ENCODE measurements at places on chromosomes 5 and 9. TPM values are rescaled to one million over a fixed set of nuclear protein-coding genes. Genes with fewer than 3 reads are reported as not detected.

GRCh38 chr5:32346869-32347268 is 34.1 kb upstream of the MTMR12 start:
- no peak for DNase-seq

GRCh38 chr5:127008300-127008975 is 21.9 kb downstream of the MARCHF3 start:
- no peak for DNase-seq

- peak; percentile 67 for DNase-seq
Measured at GRCh38 chr5:160133071-160133917, 14.0 kb upstream of the PWWP2A start.

GRCh38 chr9:20557890-20558565 is 64.3 kb downstream of the MLLT3 start:
- DNase-seq, result no peak

DNA sequence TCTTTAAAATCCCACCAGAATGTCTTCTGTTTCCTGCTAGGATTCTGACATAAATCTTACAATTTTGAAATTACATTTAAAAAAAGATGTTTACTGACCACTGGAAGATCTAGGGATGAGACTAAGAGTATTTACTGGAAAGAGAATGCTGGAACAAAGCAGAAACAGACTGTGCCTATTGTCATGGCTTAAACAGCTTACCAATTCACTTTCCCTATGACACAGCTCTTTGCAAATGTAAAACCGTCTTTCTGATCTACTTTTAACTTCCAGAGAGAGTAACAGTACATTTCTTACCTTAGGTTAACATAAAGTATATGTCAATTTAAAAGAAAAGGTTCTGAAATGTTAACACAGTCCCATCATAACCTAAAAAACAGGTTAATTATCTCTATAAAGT is 10.7 kb downstream of the GIN1 start:
- DNase-seq, result no peak

- no peak for DNase-seq
Measured at GRCh38 chr9:22031655-22032411, 22.7 kb upstream of the CDKN2B start.

DNA sequence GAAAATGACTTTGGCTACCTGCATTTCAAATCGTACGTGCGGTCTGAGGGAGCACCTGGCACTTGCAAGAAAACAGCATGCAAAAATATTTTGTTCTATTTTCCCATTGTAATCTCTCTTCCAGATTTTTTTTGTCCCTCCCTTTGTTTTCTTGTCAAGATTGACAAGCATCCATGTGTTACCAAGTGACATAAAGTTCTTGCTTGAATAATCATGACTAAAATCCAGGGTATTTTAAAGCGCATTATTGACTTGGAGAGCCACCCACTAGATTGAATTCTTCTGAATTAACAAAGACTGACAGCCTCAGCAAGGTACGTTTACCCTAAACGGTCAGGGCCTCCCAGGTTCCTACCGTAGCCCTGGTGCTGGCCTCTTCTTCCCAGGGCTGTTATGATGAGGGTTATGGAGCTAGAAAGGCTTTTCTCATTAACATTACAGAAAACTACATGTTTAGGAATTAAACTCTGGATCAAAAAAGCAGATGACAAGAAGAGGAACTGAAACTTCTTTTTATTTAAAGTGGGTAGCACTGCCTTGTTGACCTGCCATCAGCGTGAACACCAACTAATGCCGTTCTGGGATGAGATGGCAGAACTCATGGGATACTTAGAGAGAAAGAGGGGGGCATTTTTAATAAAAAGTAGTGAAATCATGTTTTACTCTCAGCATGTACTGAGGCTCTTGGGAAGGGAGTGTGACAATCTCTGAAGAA is 297.0 kb downstream of the EFNA5 start:
- DNase-seq, result no peak

DNA sequence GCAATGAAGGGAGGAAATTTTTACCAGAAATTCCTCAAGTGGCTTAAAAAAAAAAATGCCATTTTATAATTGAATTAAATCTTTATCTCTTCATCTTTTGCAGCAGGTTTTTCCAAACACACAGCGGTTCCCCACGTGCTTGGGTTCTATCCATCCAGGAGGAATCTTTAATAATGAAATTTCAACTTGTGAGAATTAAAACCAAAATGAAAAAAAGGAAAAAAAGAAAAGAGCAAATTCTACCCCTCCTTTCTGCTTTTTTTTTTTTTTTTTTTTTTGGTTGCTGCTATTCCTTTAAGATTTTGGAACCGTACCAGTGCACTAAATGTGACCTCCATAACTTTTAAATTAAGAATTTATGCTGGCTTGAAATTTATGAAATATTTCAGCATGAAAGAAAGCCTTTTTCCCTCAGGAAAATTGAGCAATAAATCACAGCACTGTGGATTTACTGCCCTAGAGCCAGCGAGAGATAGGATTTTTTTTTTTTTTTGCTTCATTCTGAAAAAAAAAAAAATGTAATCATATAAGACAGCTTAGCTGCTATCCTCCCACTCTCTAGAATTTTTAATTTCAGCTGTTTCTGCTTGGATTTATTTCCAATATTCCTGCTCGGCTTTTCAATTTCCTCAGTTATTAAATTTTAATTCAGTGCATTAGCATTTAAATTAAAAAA is 88.5 kb downstream of the ZNF618 start:
- no peak for DNase-seq

GRCh38 chr9:10172476-10172875 is 440.3 kb downstream of the PTPRD start:
- no peak for DNase-seq

- DNase-seq, result peak; percentile 96
Measured at GRCh38 chr9:134366223-134367031, 40.2 kb downstream of the RXRA start.

GRCh38 chr9:127896395-127897192 is 2.8 kb downstream of the ST6GALNAC6 start:
- no peak for DNase-seq

DNA sequence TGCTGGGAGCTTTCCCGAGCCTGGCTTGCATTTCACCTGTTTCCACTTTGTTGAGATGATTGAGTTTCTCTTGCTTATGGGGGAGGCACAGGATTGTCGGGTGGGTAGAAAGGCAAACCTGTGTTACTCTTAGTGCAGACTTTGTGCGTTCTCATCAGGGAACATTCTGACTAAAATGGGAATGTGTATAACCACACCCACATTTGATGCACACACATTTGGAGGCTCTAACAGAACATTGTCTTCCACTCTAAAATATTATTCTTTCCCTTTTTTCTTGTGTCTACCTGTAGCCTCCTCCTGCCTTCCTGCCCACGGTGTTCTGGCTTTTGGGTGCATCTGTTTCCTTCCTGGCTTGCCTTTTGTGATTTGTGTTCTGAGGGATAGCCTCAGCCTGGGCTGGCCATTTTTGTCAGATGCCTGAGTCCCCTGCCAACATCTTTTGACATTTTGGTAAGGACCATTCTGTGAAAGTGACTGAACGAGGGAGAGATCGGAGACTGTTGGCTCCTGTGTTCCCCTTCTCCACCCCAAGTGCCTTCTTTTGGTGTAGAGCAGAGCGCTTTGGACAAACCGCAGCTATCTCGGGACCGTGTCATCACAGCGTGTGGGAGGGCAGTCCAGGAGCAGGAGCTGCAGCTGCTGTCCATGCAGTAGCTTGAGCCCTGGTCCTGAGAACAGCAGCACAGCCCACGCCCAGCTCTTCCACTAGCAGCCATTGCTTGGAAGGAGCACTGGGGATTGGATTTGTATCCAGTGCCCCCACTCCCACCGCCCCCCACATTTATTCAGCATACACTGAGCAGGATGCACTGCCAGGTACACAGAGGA is 101.4 kb downstream of the ARHGAP26 start:
- no peak for DNase-seq

- no peak for DNase-seq
Measured at GRCh38 chr9:9054354-9054992, 1254.9 kb upstream of the DMAC1 start.

DNA sequence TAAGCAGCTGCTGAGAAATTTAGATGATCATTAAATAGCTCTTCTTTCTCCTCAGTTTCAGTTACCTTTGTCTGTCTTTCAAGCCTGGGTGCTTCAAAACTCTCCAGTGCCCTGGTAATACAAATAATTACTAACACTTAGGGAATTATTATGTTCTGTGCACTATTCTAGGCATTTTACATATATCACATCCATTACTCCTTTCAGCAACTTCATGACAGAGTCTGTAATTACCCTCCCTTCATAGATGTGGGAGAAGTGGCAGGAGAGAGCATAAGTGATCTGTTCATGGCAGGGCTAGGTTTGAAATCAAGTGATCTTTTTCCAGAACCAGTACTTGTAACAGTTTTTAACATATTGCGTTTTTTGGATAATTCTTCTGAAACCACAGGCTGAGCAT is 32.0 kb downstream of the MAN2A1 start:
- DNase-seq, result no peak

DNA sequence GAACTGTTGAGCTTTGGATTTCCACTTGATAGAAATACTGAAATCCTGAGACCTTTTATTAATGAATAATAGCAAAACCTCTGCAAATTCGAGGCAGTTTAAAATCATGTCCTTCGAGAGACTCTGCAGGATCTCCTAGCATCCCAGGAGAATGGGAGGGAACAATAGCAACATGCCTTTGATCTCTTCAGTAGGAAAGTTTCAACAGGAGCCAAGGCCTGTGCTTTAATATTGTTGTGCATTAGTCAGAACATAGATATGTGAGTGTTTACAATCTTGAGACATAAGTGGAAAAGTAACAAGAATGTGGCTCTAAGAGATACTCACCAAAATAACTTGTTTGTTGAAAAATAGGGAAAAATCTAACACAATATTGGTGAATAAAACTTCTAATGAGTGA is 83.3 kb upstream of the LHFPL2 start:
- no peak for DNase-seq

- DNase-seq, result no peak
Measured at GRCh38 chr9:86642721-86643120, 288.5 kb upstream of the TUT7 start.

GRCh38 chr9:96087669-96088299 is 212.3 kb downstream of the ERCC6L2 start:
- DNase-seq, result no peak

GRCh38 chr5:68114378-68115040 is 101.0 kb upstream of the PIK3R1 start:
- DNase-seq, result no peak

GRCh38 chr5:140402258-140403074 is 833 bp downstream of the ANKHD1 start:
- DNase-seq, result no peak

DNA sequence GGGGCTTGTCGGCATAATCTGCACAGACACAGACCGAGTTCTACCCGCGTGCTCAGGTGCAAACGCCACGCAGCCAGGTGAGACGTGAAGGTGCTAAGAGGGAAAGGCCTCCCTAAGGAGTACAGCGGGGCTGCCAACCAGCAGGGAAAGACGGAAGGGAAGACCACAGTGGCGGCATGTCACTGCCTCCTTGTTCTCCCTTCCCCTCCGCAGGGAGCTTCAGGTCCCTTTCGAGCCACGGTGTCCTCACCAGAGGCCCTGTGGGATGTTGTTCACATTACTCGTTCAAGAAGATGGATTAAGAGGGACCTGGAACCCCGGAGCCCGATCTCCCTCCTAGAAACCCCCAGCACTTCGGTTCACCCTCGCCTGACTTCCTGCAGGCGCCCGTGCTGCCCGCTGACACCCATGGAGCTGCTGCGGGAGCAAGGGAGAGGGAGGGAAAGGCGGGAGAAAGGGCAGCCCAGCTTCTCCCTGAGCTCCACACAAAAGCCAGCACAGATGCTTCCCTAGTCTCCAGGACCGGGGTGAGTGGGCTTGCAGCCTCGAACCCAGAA is 686 bp downstream of the BRD9 start:
- peak; percentile 59 for DNase-seq

DNA sequence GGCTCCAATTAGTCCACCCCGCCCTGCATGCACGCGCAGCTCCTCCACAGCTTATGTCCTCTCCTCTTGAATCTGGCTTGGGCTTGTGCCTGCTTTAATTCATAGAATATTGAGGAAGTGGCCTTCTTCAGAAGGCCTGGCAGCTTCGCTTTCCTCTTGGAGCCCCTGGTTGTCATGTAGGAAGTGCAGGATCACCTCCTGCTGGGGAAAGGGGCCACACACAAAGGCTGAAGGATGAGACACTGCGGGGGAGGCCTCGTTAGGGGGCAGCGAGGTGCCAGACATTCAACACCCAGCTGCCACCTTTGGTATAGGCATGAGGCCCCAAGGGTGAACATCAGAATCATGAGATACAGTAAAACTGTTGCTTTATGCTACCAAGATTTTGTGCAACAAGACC is 2.7 kb upstream of the CNOT6 start:
- DNase-seq, result peak; percentile 34

GRCh38 chr5:18281947-18282581 is 647.8 kb downstream of the TAF11L14 start:
- DNase-seq, result no peak

DNA sequence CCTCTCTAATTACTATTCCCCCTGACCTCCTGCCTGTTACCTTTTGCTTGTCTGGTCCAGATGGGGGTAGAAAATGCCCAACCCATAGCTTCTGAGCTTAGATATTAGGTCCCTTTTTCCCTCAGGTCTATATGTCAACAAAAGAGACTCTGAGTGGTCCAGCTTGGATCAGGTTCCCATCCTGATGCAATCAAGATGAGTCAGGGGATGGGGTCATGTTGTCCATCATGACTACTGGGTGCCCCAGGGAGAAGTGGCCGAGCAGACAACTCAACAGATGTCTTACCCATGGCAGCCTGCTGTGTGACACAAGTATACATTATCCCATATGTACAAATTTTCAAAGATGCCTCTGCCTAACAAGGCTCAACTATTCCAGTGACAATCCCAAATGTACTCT is 9.1 kb upstream of the ANKH start:
- DNase-seq, result no peak

DNA sequence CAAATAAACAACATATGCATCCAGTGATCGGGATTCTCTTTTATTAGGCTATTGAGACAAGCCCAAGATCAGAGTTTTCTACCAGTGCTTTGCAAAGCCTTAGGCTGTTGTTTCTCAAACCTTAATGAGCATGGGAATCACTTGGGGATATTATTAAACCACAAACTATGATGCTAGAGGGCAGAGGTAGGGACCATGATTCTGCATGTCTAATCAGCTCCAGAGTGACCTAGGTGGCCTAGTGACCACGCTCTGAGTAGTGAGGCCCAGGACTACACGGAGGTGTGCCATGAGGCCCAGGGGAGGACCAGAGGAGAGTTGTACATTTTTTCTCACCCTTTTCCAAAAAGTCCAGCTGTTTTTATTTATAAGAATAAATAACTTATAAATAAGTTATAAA is 298.5 kb upstream of the TLE4 start:
- DNase-seq, result no peak

MAP3K1 gene
- 89.2 TPM for total RNA-seq

PCDHA3 gene
- 0.89 TPM for total RNA-seq

OR1B1 gene
- not detected for total RNA-seq

DOCK2 gene
- 2.5 TPM for total RNA-seq

GLRA1 gene
- total RNA-seq, result not detected

CXXC5 gene
- total RNA-seq, result 30.9 TPM

FSD1L gene
- total RNA-seq, result 2.1 TPM

PCDH1 gene
- 76.2 TPM for total RNA-seq

SH3TC2 gene
- 8.2 TPM for total RNA-seq

ANKRD55 gene
- total RNA-seq, result 0.23 TPM

IRX2 gene
- 27.2 TPM for total RNA-seq

DND1 gene
- 3.5 TPM for total RNA-seq

Measured in suprapubic skin (tissue), 4 donors.